ENCODE measurements at places on chromosomes 16 and 17. TPM values are rescaled to one million over a fixed set of nuclear protein-coding genes. Genes with fewer than 3 reads are reported as not detected.

The TBX21 gene
- not detected for total RNA-seq

The AOC2 gene
- 6.1 TPM for total RNA-seq

The PPP1R27 gene
- total RNA-seq = 0.81 TPM

The KRTAP16-1 gene
- total RNA-seq = not detected

The GPR139 gene
- total RNA-seq = not detected

Measured in glutamatergic neuron (in vitro differentiated cells).